ENCODE measurements at places on chromosomes 11 and 22.

DNA sequence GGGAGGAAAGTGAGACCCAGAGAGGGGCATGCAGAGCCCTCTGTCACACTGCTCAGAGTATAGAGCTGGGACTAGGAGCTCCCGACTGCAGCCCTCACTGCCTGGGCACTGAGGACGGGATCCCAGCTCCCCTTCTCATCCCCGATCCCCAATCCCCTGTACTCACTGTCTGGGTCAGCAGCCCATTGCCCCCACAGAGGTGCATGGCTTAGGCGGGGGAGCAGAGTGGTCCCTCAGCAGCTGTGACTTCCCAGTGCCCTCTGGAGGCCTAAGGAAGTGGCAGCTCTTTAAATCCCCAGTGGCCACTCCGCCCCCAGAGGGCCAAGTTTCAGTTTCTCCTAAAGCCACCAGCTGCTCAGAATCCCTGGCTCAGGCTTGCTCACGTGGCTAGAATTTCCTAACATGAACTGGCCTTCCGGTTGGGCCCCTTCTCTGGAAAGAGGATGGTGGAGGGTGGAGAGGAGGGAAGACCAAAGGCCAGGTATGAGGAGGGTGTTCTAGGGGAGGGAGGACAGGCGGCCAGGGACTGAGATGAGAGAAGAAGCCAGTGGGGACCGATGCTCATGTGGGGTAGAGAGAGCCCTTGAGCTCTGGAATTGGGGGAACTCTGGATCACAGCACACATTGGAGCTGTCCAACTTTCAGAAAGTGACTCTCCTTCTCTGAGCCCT lies at the start of gene BATF2:
Gene BATF2, minus strand, starts transcription at position 262 of the 671 bp plus-strand sequence. Its CDS starts 57 bp downstream, at position 205.
- H3K36me3 ChIP-seq = no peaks in the 10 kb centered on the region
- peak within 1 kb of the TSS; percentile 35 for H3K27ac ChIP-seq
- H3K4me3 ChIP-seq = no peak within 1 kb of the TSS
- no peak for DNase-seq

- no peaks in the 10 kb centered on the region for H3K4me1 ChIP-seq
- no peaks in the 10 kb centered on the region for H3K36me3 ChIP-seq
- no peak overlapping the region for H3K4me3 ChIP-seq
- no peak overlapping the region for H3K27ac ChIP-seq
These were observed 145.0 kb upstream of the RAG2 start for GRCh38 chr11:36743039-36743438.

DNA sequence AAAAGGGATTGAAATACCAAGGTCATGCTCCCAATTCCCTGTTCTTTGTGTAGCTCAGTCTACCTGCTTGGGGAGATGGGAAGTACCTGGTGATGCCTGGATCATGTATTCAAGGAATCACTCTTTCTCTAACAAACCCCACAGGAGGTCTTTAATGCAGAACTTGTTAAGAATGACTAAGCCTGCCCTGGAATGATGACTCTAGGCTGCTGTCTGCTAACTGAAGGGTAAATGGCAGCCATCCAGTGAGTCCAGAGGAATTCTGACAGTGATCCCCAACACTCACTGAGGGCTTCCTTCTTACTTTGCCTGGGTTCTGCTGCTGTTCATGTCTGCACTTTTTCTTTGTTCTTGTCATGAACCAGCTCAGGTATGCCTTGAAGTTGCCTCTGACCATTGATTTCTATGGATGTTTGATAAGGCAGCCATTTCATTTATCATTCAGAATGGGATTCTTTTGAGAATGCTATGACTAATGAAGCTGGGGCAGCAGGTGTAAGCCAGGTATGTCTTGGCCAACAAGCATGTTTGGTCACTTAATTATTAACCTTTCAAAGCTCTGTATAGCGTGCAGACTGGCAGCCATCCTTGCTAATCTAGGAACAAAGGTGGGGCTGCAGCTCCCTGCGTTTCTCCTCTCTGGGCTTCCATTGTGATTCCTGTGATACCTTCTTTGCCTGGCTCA lies 11.4 kb downstream of the PRSS23 start:
- H3K4me3 ChIP-seq = no peak overlapping the region
- H3K27ac ChIP-seq = no peak overlapping the region
- H3K36me3 ChIP-seq = no peaks in the 10 kb centered on the region

- H3K36me3 ChIP-seq = no peaks in the 10 kb centered on the region
- no peak overlapping the region for H3K27ac ChIP-seq
- DNase-seq = no peak
- no peaks in the 10 kb centered on the region for H3K4me1 ChIP-seq
These were observed 76.3 kb downstream of the FAT3 start for GRCh38 chr11:92300876-92301275.

DNA sequence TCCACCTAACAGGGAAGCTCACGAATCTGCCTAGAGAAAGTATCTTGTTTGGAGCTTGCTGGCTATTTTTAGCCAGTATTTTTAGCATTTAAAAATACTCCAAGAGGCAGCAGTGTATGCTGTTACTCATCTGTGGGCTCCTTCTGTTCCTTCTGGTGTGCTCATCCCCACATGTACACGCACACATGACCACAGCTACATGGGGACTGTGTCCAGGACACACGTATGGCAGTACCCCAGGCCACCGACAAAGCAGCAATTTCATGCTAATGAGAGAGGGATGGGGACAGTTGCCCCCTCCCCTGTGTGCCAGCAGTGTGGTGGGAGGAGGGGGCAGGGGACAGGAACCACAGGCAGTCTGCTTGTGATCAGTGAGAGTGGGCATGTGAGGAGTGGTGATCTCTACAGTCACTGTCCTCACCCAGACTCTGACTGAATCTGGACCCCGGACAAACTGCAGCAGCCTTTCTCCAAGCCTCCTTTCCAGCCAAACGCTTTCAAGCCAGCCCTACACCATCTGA lies 16.4 kb downstream of the USP2 start:
- no peak overlapping the region for H3K27ac ChIP-seq
- H3K4me1 ChIP-seq = peaks cover 9% of the 10 kb centered on the region
- H3K36me3 ChIP-seq = no peaks in the 10 kb centered on the region
- H3K27me3 ChIP-seq = peaks cover 30% of the 10 kb centered on the region
- H3K4me3 ChIP-seq = no peak overlapping the region
- DNase-seq = no peak

- peaks cover 31% of the 10 kb centered on the region for H3K4me1 ChIP-seq
- H3K4me3 ChIP-seq = no peak overlapping the region
- H3K27me3 ChIP-seq = no peaks in the 10 kb centered on the region
These were observed 1.9 kb upstream of the PEX26 start for GRCh38 chr22:18075720-18076497.

DNA sequence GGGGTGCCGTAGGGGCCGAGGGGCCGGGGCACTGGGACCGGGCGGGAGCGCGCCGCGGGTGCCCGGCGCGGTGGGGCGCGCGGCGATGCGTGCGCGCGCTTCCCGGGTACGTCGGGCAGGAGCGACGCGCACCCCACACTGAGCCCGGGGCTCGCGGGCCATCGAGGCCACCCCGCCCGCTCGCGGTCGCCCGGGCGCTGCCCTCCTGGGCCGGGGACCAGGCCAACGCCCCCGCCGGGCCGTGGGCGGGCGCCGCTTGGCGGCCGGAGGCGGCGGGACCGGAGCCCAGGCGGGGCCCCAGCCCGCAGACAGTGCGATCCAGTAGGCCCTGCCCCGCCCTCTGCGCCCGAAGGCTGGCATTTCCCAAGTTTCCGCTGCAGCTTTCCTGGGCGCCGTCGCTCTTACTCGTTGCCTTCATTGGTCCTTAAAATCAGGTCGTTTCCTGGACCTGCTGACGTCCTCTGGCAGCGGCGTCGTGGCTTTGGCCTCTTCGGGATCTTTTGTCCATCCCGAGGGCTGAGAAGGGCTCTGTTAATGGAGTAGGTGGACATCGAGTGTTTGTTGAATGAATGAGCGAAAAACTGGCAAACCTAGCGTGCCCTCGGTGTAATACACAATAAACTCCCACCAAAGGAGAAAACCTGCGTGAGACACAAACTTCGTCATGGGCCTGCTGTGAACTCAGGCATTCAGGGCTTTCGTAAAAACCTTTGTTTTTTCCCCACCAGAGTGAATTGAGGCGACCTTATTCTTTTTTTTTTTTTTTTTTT lies 638 bp downstream of the PARVA start:
- peak overlapping the region; percentile 41 for H3K4me3 ChIP-seq
- DNase-seq = no peak
- H3K27me3 ChIP-seq = no peaks in the 10 kb centered on the region
- no peaks in the 10 kb centered on the region for H3K4me1 ChIP-seq
- H3K36me3 ChIP-seq = no peaks in the 10 kb centered on the region
- no peak overlapping the region for H3K27ac ChIP-seq

GRCh38 chr11:67644472-67645418 lies 5.2 kb upstream of the TBX10 start:
- DNase-seq = peak; percentile 43
- H3K27ac ChIP-seq = no peak overlapping the region
- H3K4me1 ChIP-seq = peaks cover 38% of the 10 kb centered on the region
- no peaks in the 10 kb centered on the region for H3K27me3 ChIP-seq

GRCh38 chr11:36459046-36459445 lies 51.0 kb downstream of the TRAF6 start:
- no peak for DNase-seq
- H3K27me3 ChIP-seq = no peaks in the 10 kb centered on the region
- no peak overlapping the region for H3K4me3 ChIP-seq
- H3K27ac ChIP-seq = no peak overlapping the region
- peaks cover 5% of the 10 kb centered on the region for H3K36me3 ChIP-seq

DNA sequence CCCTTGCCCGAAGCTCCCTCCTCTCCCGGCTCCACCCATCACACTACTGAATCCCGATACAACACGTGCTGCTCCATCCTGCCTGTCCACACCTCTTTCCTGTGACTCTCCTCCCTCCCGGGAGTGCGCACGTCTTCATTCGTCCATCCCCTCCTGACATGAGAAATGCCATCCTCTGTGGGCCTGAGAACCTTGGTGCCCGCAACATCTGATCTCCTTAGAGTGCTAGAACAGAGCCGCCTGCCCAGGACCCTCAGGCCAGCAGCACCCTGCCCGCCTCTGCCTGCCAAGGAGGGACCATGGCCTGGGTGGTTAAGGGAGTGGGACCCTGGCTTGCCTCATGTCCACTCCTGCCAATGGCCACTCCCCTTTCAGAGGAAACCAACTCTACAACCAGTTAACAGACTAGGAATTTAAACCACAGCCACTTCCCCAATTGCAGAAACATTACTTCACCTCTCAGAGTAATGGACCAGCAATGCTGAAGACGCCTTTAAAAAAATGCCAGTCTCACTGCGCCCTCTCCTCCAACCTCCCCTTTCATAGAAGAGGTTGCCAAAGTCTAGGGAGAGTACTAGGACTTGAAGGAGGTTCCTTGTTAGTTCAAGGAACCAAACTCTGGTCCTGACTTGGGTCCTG lies 466.3 kb downstream of the OPCML start:
- H3K27me3 ChIP-seq = no peaks in the 10 kb centered on the region
- H3K27ac ChIP-seq = no peak overlapping the region
- H3K4me1 ChIP-seq = no peaks in the 10 kb centered on the region
- no peak for DNase-seq
- H3K36me3 ChIP-seq = no peaks in the 10 kb centered on the region
- H3K4me3 ChIP-seq = no peak overlapping the region

GRCh38 chr11:1823376-1824220 lies 11.2 kb upstream of the SYT8 start:
- no peak overlapping the region for H3K27ac ChIP-seq
- no peaks in the 10 kb centered on the region for H3K27me3 ChIP-seq
- H3K4me3 ChIP-seq = no peak overlapping the region
- H3K36me3 ChIP-seq = no peaks in the 10 kb centered on the region
- no peaks in the 10 kb centered on the region for H3K4me1 ChIP-seq

DNA sequence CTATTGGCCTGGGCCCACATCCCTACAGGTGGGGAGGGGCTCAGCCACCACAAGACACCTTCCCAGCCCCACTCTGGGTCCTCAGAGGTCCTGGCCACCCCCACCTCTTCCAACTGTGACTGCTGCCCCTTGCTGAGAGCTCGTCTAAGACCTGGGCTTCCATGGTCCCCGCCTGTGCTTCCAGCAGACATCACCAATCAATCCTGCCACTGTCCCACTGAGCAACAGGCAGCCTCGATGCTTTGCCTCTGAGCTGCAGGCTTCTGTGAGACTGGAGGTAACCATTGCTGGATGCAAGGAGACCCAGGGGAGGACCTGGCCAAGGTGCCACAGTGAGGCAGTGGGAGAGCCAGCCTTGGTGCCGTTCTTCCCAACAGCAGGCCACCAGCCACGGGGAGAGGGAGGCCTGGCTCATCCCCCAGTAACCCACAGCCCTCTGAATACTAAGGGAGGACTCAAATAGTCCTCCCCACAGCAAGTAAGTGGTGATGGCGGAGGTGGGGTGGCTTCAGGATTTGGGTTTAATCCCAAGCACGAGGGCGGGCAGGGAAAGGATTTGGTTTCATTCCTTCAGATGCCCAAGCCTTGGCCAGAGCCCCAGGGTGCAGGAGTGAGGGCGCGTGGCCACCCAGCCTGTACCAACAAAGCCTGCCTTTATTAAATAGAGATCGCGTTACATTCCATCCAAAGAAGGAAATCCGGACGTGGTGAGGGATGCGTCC lies 5.5 kb upstream of the FADS3 start:
- no peaks in the 10 kb centered on the region for H3K4me1 ChIP-seq
- H3K27ac ChIP-seq = no peak overlapping the region

DNA sequence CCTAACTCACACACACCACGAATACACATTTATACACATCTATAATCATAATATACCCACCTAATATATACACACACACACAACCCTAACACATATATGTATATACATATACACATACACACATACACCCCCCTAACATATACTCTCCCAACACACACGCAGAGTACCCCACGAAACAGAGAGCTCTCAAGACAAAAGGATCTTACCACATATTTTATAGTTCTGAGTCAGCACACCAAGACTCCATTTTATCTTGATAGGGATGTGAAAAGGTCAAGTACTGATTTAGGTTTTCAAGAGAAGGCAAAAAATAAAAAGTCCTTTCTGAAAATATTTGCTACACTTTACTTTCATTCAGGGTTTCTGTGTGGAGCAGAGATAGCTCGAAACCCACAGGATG lies 1207.2 kb downstream of the LRRC4C start:
- H3K4me1 ChIP-seq = no peaks in the 10 kb centered on the region
- DNase-seq = no peak
- no peak overlapping the region for H3K27ac ChIP-seq
- no peaks in the 10 kb centered on the region for H3K27me3 ChIP-seq

- H3K27ac ChIP-seq = no peak overlapping the region
- H3K4me3 ChIP-seq = no peak overlapping the region
- no peaks in the 10 kb centered on the region for H3K27me3 ChIP-seq
- H3K4me1 ChIP-seq = no peaks in the 10 kb centered on the region
- H3K36me3 ChIP-seq = no peaks in the 10 kb centered on the region
- no peak for DNase-seq
These were observed 586.8 kb downstream of the NTM start for GRCh38 chr11:131957201-131957600.

- H3K27me3 ChIP-seq = no peaks in the 10 kb centered on the region
- no peak overlapping the region for H3K4me3 ChIP-seq
- no peak for DNase-seq
- H3K27ac ChIP-seq = no peak overlapping the region
These were observed 83.4 kb downstream of the GALNT18 start for GRCh38 chr11:11538277-11538960.

GRCh38 chr22:40270748-40271373 lies 75.4 kb upstream of the ADSL start:
- peaks cover 33% of the 10 kb centered on the region for H3K36me3 ChIP-seq
- H3K4me1 ChIP-seq = peaks cover 15% of the 10 kb centered on the region
- H3K27me3 ChIP-seq = no peaks in the 10 kb centered on the region
- H3K4me3 ChIP-seq = no peak overlapping the region
- DNase-seq = no peak

GRCh38 chr11:86577644-86578636 lies 94.5 kb downstream of the ME3 start:
- no peaks in the 10 kb centered on the region for H3K36me3 ChIP-seq
- no peak overlapping the region for H3K27ac ChIP-seq

- H3K4me3 ChIP-seq = no peak overlapping the region
- peak; percentile 61 for DNase-seq
- no peaks in the 10 kb centered on the region for H3K27me3 ChIP-seq
- H3K4me1 ChIP-seq = peaks cover 3% of the 10 kb centered on the region
- peak overlapping the region; percentile 4 for H3K27ac ChIP-seq
These were observed 20.9 kb downstream of the DKK3 start for GRCh38 chr11:11987503-11988022.

All from CD8-positive, alpha-beta memory T cell (primary cell).